ENCODE measurements at places on chromosomes 3 and 15. TPM values are rescaled to one million over a fixed set of nuclear protein-coding genes. Genes with fewer than 3 reads are reported as not detected.

EOMES gene
- not detected for total RNA-seq

DNA sequence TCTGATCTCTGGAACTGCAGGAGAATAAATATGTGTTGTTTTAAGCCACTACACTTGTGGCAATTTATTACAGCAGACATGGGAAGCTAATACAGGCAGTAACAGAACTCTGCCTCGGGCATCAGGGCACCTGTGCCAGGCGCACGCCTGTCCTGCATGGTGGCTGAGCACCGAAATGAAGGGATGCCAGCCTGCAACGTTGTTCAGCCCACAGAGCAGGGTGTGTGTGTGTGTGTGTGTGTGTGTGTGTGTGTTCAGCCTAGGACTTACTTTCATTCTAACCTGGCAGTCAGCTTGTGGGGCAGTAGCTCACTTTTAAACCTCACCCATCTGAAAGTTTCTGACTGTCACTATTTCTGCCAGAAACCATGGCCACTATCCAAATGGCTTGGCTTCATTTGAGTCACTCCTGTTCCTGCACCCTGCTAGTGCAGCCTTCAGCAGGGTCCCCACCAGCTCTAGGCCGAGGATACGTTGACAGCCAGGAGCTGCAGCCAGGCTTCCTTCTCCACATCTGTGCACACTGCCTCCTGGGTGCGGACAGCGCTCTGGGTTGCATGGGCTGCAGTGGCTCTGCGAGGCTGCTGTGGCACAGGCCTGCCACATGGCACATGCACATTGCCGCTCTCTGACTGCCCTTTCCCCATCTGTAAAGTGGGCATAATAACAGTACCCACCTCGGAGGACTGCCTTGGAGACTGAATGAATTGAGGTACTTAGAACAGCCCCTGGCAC lies 4.5 kb downstream of the UROC1 start:
- H3K36me3 ChIP-seq, result no peaks in the 10 kb centered on the region
- no peaks in the 10 kb centered on the region for H3K27me3 ChIP-seq
- H3K27ac ChIP-seq, result no peak overlapping the region
- DNase-seq, result no peak
- H3K4me3 ChIP-seq, result no peak overlapping the region
- peaks cover 7% of the 10 kb centered on the region for H3K4me1 ChIP-seq

DNA sequence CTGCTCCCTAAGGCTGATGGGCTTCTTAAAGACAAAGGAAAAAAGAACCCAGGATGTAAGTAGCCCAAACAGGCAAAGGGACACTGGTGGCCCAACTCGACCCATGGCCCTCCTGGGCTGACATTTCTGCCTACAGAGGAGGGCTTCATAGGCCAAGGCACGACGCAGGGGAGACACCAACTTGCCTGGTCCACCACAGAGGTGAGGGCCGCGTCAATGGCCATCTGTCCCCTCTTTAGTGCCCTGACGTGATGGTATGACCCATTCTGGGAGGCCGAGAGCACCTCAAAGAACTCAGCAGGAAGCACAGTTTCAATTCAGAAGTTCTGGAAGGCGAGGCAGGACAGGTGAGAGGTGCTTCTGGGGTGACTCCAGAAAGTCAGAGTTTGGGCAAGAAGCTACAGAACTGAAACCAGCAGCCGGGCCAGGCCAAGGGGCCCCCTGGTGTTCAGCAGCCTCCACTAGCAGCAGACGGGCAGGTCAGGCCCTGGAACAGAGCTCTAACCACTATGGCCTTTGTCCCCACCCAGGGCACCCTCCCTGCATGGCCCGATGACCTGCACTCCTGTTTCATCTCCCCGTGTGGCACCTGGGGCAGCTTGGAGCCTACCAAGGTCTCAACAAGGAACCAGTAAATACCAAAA lies 45.1 kb downstream of the HMCES start:
- no peaks in the 10 kb centered on the region for H3K4me1 ChIP-seq
- H3K4me3 ChIP-seq, result no peak overlapping the region
- no peaks in the 10 kb centered on the region for H3K27me3 ChIP-seq
- no peak for DNase-seq
- H3K36me3 ChIP-seq, result no peaks in the 10 kb centered on the region

DNA sequence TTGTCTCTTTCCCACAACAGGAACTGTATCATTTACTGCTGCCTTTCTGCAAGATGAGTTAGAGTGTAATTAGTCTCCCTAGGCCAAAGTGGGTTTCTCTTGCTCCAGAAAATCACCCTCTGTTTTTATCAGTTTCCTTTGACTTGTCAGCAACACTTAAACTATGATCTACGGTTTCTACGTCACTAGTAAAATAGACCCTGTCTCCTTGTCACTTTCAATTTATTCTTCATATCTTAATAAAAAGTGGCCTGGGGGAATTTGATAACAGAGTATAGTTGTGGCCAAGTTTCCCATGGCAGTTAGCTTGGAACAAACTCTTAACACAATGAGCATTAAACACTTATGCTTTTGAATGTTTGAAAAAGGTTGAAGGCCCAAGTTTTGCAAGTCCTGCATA lies 79.6 kb downstream of the CGNL1 start:
- no peaks in the 10 kb centered on the region for H3K27me3 ChIP-seq
- H3K4me1 ChIP-seq, result no peaks in the 10 kb centered on the region
- DNase-seq, result no peak
- no peak overlapping the region for H3K27ac ChIP-seq

DNA sequence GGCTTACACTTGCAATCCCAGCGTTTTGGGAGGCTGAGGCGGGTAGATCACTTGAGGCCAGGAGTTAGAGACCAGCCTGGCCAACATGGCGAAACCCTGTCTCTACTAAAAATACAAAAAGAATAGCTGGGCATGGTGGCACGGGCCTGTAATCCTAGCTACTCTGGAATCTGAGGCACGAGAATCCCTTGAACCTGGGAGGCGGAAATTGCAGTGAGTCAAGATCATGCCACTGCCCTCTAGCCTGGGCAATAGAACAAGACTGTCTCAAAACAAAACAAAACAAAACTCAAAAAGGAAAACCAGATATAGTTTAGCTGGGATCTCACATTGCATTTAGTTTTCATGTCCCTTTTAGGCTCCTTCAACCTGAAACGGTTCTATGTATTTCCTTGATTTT lies 2.9 kb upstream of the USP50 start:
- H3K27ac ChIP-seq, result no peak overlapping the region
- H3K27me3 ChIP-seq, result no peaks in the 10 kb centered on the region
- H3K36me3 ChIP-seq, result no peaks in the 10 kb centered on the region
- H3K4me1 ChIP-seq, result no peaks in the 10 kb centered on the region

GRCh38 chr15:29331669-29332068 lies 62.0 kb upstream of the NSMCE3 start:
- H3K4me1 ChIP-seq, result no peaks in the 10 kb centered on the region
- no peaks in the 10 kb centered on the region for H3K36me3 ChIP-seq
- no peak overlapping the region for H3K4me3 ChIP-seq
- H3K27ac ChIP-seq, result no peak overlapping the region
- no peak for DNase-seq
- H3K27me3 ChIP-seq, result no peaks in the 10 kb centered on the region

Data from right atrium auricular region (tissue), 2 donors.